ENCODE measurements at places on chromosomes 7 and 10. TPM values are rescaled to one million over a fixed set of nuclear protein-coding genes. Genes with fewer than 3 reads are reported as not detected.

DNA sequence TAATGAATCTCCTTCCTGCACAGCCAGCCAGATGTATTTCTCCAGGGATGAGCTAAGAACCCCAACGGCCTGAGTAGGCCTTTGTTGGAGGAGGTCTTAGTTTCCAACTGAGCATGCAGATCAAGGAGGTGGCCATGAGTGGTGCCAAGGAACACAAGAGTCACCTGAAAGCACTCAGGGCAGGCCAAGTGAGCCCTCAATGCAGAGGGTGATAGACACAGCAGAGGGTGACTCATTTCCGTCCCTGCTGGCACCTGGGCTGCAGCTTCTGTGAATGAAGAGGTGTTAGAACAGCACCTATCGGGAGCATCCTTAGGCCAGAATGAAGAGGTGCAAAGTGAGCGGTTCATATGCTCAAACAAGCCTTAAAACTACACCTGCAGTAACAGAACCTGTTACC is 211.8 kb downstream of the FRMD4A start:
- no peak for DNase-seq

OR6B1 gene
- not detected for total RNA-seq

ICA1 gene
- 51.6 TPM for total RNA-seq

DNA sequence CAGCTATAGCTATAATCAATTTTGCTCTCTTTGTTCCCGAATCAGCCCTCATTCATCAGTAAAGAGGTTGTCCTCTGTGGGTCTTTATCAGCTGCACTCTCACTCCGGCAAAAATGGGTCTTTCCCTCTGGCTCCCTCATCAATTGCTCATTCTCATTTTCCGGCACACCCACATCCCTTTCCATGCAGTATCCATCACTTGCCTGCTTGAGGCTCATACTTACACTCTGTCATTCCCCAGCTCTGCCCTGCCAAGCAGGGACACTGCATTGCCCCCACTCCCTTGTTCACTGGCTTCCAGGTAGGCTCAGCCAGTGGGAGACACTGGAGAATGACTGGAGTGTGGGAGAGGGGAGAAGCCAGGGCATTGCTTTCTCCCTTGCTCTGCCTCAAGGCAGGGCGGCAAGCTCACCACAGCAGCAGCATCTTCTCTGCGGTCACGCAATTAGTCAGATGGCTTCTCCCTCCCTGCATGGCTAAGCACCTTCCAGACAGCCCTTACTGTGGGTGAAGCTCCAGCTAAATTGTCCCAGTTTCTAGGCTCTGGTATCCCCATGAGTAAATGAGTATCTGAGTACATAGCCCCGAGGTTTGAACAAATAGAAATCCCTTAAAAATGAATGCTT is 470.7 kb upstream of the LRRN3 start:
- no peak for DNase-seq

UNC5B gene
- 12.9 TPM for total RNA-seq

ZNF488 gene
- total RNA-seq = not detected

GRCh38 chr10:79196470-79197461 is 128.0 kb downstream of the ZMIZ1 start:
- DNase-seq = peak; percentile 69

DNA sequence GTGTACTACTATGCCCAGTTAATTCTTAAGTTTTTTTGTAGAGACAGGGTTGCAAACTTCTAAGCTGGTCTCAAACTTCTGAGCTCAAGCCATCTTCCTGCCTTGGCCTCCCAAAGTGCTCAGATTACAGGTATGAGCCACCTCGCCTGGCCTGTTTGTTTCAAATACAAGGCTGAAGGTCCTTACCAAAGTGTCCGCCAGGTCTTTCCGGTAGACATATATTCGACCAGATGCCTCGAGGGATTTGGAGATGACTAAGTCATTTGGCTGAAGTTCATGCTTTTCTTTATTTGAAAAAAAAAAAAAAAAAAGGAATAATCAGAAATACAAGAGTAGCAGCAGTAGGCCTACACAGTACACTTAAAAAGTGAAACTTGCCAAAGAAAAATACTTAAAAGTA is 204.5 kb upstream of the CDCA7L start:
- DNase-seq = no peak

All from G401 (cell line).